ENCODE measurements at places on chromosomes 2 and 18. TPM values are rescaled to one million over a fixed set of nuclear protein-coding genes. Genes with fewer than 3 reads are reported as not detected.
A peak's percentile ranks its signal among the peaks of the same experiment; 100 is the strongest.

GRCh38 chr2:72235497-72236415 is 88.1 kb upstream of the CYP26B1 start:
- DNase-seq = no peak

SKA1 gene
- 20.6 TPM for total RNA-seq

GRCh38 chr2:236342951-236343350 is 78.7 kb upstream of the ASB18 start:
- DNase-seq = peak; percentile 10

GRCh38 chr18:54776282-54776977 is 51.8 kb upstream of the RAB27B start:
- DNase-seq = no peak

- no peak for DNase-seq
Observed at GRCh38 chr2:235472443-235472842, 21.4 kb upstream of the AGAP1 start.

- no peak for DNase-seq
Observed at GRCh38 chr2:168312036-168312822, 64.8 kb upstream of the STK39 start.

FKBP7 gene
- total RNA-seq = 4.5 TPM

DNA sequence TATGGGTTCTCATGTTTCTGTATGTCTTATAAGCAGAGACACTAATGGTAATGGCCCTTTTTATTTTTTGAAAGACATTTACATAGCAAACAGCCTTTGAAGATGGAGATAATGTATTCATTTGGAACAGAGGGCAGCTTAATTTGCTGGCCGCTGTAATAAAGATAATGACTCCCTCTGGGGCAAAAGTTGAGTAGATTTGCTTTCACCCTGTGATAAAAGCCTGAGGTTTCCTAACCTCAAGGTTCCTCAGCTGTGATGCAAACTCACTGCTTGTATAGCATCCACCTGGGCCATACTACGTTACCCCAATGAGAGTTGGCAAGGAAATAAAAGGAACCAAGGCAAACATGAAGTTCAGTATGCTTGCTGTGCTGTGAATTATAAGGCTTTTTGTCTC is 54.8 kb downstream of the TEX51 start:
- DNase-seq = no peak

SCYGR4 gene
- total RNA-seq = not detected

DNA sequence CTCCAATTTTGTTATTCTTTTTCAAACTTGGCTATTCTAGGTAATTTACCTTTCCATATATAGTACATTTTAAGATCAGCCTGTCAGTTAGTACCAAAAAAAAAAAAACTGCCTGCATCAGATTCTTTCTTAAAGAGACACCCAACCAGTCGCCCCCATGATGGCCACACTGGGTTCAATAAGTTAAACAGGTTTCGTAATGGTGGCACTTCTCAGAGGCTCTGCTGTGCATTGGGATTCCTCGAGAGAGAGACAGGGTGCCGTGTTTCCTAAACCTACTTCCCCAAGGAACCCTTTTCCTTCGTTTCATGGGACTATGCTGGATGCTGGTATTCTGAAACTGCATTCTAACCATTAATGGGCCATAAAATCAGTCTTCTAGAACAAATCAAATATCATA is 37.4 kb downstream of the MYO7B start:
- no peak for DNase-seq

DNA sequence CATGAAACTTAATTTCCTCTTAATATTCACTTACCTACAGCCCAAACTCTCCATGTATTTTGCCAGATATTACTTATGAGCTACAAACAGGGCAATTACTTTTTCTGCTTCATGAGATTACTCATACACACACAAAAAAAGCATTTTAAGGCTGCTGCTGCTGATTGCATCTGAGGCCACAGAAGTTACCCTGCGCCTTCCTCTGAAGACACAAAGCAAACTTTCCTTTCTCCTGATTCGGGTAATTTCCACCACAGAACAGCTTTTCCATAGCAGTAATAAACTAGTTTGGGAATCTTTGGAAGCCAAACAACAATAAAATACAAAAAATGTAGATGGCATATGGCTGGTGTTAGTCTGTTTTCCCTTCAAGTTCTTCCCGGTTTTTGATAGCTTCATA is 6.2 kb downstream of the TTC32 start:
- no peak for DNase-seq

- no peak for DNase-seq
Observed at GRCh38 chr2:217942731-217943335, 60.0 kb downstream of the TNS1 start.

GRCh38 chr2:109129356-109129920 is 433 bp downstream of the SH3RF3 start:
- no peak for DNase-seq

NEURL3 gene
- total RNA-seq = not detected

- DNase-seq = no peak
Observed at GRCh38 chr18:58097907-58098166, 53.8 kb downstream of the NEDD4L start.

DNA sequence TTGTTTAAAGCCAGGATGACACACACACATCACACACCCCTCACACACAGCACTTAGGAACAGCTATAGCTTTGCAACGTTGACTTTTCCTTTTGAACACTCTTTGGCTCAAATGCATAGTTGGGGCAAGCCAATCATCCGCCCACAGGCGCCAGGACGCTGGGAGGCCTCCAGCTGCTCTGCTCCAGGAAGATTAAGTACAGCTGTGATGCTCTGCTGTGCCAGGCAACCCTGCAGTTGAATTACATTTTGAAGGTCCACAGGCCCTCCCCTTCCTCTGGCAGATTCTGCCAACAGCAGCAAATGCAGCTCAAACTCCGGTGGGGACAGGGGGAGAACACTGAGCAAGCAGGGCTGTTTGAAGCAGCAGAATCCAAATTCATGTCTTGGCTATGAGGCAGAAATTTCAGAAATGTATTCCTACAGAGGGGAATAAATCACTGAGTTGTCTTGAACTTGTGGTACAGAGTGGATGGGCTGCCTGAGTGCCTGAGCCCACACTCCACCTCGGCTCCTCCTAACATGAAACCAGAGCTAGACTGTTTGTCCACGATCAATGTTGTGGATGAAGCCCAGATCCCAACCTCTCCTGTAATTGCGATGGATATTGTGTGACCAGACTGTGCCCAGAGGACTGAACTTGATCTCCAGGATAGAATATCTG is 86.5 kb upstream of the PPP1CB start:
- no peak for DNase-seq

DNA sequence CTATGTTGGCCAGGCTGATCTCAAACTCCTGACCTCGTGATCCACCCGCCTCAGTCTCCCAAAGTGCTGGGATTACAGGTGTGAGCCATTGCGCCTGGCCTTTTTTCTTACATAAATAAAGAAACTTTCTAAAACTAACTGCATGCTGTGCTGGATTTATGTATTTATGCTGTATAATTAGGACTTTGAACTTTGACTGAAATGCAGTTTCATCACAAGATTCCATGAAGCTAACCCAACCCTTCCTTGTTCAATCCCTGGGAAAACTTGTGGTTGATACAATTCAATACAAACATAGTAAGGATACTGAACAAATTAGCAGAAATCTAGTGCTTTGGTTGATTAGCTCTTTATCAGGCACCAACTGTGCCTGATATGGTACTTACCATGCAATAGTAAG is 20.9 kb upstream of the SLC35F5 start:
- DNase-seq = no peak

CFAP53 gene
- total RNA-seq = 0.15 TPM

SDC1 gene
- total RNA-seq = 22.3 TPM

- DNase-seq = peak; percentile 75
Observed at GRCh38 chr2:236565879-236566402, 3.7 kb upstream of the ACKR3 start.

DNA sequence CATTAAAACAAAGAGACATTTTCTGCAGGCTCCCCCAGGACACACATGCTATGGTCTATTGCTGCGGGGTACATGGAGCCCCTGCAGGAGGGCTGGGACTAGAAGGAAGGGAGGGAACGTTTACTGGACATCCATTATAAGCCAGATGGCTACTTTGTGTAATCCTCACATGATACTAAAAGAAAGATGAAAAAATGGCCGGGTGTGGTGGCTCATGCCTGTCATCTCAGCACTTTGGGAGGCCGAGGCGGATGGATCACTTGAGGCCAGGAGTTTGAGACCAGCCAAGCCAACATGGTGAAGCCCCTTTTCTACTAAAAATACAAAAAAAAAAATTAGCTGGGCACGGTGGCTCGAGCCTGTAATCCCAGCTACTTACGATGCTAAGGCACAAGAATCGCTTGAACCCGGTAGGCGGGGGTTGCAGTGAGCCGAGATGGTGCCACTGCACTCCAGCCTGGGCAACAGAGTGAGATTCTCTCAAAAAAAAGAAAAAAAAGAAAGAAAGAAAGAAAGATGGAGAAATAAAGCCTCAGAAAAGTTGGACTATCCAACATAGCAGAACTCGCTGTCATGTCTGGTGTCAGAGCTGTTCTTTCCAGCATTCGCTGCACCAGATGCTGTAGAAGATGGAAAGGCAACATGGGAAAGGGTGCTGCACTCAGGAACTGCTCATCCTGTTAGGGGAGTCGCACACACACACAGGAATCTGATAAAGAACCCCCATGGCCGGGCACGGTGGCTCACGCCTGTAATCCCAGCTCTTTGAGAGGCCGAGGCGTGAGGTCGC is 7.8 kb upstream of the MYCN start:
- DNase-seq = no peak

GRCh38 chr2:33628031-33628827 is 29.1 kb upstream of the FAM98A start:
- DNase-seq = no peak

DNA sequence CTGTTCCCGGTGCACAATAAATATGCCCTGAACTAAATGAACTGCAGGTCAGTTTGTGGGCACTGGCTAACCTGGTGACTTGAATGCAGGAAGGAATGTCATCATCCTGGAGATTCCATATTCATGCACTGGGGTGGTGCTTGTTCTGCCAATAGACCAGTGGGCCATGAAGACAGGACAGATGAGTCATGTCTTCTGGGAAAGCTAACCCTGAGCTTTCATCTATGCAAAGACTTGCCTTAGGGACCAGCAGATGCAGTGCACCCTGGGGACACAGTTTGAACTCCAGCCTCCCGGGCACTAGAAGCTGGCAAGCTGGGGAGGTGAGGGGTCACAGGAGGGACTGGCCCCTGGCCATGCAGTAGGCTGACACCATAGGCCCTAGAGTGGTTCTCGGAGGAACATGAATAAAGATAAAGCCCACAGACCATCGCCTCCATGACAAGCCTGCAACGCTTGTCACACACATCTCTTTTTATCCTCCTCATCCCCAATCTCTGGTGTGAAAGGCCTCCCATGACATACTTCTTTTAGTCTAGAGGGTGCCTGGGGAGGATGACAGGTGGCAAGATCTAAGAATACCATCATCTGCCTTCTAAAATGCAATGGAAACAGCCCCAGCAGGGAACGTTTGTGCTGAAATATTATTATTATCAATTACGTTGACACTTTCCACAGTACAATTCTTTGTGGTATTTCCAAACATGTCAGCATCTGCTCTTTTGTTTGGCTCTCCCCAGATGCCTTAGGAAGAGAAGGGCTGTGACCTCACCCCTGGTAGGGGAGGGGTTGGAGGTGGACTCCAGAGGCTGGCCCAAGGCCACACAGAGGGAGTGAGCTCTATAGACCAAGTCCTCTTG is 267.4 kb upstream of the RAB6C start:
- DNase-seq = no peak

MYO5B gene
- 9.3 TPM for total RNA-seq

RGPD3 gene
- total RNA-seq = 0.22 TPM

DNA sequence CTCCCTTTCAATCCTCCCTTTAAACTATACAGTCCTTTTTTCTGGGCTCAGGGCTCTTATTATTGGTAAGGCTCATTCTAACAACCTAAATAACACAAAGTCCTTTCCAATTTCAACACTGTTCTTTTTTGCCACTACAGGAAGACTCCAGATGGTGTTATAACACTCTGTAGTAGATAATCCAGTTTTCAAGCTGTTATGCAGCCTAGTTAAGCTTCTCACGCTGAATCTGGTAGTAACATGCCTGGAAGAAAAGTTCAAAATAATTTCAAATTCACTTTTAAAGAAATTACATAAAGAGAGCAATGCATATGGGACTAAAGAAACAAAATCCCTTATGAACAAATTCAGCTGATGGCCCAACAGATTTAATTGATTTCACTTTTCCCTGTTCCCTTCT is 3.2 kb upstream of the MPP4 start:
- DNase-seq = no peak

DNA sequence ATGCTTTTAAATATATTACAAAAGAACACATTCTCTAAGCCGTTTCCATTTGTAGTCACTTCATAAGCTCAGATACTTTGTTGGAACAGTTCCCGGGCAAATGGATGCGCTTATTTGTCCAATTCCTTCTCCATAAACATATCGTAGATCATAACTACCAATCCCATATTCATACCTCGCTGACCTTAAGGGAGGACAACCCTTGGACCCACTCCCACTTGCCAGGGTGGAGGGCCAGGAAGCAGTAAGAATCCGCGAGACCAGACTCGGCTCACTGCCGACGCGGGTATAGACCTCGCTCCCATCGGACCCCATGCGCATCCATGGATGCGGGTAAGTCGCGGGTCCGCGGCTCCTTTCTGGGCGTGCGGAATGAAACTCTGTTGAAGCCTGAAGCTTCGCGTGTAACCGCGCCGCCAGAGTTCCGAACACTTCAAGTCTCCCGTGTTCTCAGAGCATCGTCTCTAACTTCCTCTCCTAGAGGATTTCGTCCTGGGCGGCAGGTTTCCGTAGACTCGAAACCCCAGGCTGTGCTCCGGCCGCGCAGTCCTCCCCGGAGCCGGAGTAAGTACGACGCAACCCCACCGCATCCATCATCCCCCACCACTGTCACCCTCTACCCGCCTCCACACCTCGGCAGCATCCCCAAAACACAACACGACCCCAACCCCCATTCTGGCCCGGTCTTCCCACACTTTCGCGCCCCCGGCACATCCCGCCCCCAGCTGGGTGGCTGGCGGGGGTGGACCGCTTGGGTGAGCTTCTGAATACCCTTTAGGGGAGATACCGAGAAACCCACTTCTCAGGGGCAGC is 1.1 kb downstream of the DSC3 start:
- DNase-seq = peak; percentile 48

GRCh38 chr18:36411745-36412168 is 114.2 kb downstream of the FHOD3 start:
- DNase-seq = peak; percentile 78

All from H9 (cell line).